ENCODE measurements at places on chromosomes 12 and 14. TPM values are rescaled to one million over a fixed set of nuclear protein-coding genes. Genes with fewer than 3 reads are reported as not detected.

DNA sequence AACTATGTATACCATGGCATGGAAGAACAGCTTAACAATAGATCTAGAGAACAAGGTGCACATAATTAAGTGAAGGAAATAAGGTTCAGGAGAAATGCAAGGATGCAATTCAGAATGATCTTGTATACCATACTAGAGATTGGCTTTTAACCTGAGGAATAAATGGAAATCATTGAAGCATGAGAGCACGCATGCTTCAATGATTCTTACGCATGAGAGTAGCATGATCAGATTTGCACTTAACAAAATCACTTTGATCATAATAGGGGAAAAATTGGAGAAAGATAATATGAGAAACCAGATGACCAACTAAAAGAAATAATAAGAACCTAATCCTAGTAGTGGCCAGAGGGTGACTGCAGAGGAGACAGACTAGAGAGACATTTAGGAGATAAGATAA lies 133.3 kb upstream of the FSCB start:
- no peak overlapping the region for H3K27ac ChIP-seq
- no peaks in the 10 kb centered on the region for H3K36me3 ChIP-seq
- H3K27me3 ChIP-seq = no peaks in the 10 kb centered on the region
- DNase-seq = no peak
- no peak overlapping the region for H3K4me3 ChIP-seq
- no peaks in the 10 kb centered on the region for H3K4me1 ChIP-seq

The NR1H4 gene
- total RNA-seq = not detected

The ISM2 gene
- not detected for total RNA-seq

DNA sequence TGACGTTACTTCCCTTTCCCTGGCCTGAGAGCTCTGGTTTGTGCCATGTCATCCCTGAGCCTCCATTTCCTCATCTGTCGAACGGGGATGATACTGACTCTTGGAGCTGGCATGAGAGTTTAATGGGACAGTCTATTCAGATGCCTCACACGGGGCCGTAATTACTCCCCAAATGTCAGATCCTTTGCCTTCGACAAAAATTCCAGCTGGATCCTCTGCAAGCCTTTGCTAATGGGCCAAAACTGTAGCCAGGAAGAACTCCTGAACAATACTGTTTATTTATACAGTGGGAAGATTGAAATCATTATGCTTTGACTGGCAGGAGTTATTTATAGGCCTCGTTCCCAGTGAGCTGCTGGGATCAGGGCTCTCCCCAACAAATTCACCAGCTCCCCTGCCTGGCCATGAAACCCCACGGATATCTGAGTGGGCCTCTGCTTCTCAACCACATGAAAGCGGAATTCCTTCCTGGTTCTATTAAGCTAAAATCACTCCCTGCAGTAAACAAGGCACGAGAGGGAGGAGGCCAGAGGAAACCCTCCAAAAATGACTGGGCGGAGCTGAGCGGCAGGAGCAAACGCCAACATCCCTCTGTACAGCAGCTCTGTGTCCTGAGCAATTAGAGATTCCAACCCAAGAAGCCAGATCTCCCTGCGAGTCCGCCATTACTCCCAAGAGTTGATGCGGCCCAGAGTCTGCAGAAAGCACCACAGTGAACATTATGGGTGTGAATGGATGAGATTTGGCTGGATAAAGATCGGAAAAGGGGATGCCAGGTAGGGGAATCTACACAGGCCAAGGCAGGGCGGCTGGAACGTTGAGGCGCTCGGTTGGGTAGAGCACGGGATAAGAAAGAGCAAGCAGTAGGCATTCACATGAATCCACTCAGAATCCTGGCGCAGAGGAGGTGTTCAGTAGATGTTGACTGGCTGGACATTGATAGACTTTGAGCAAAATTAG lies 326.1 kb downstream of the BCL11B start:
- no peaks in the 10 kb centered on the region for H3K27me3 ChIP-seq
- DNase-seq = no peak
- H3K27ac ChIP-seq = no peak overlapping the region
- H3K36me3 ChIP-seq = no peaks in the 10 kb centered on the region
- H3K4me3 ChIP-seq = no peak overlapping the region

DNA sequence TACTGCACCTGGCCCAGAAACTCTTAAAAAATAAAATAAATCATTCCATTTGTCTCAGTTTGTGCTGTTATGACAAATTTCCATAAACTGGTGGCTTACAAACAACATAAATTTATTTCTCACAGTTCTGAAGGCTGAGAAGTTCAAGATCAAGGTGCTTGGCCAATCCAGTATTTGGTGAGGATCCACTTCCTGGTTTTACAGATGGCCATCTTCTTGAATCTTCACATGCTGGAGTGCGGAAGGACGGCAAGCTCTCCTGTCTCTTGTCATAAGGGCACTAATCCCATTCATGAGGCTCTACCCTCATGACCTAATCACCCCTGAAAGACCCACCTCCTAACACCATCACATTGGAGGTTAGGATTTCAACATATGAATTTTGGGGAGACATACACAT lies 29.9 kb upstream of the MYBPC1 start:
- H3K27ac ChIP-seq = no peak overlapping the region
- H3K36me3 ChIP-seq = no peaks in the 10 kb centered on the region
- no peak for DNase-seq

GRCh38 chr14:37493606-37494005 lies 101.4 kb downstream of the FOXA1 start:
- DNase-seq = no peak
- H3K27ac ChIP-seq = no peak overlapping the region
- H3K27me3 ChIP-seq = no peaks in the 10 kb centered on the region
- no peaks in the 10 kb centered on the region for H3K4me1 ChIP-seq
- no peaks in the 10 kb centered on the region for H3K36me3 ChIP-seq

The CLEC1A gene
- total RNA-seq = not detected

DNA sequence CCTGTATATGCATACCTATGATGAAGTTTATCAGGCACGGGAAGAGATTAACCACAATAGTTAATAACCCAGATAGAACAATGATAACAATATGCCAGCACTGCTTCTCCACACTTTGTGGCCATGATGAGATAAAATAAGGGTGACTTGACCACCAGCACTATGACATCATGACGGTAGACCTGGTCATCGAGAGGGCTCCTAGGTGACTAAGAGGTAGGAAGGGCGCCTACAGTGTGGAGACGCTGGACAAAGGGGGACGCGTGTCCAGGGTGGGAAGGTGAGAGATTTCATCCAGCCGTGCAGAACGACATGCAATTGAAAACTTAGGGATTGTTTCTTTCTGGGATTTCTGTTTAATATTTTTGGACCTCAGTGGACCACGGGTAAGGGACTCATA lies 221.8 kb upstream of the RTL1 start:
- DNase-seq = no peak
- H3K27me3 ChIP-seq = peaks cover 28% of the 10 kb centered on the region
- no peak overlapping the region for H3K4me3 ChIP-seq
- H3K27ac ChIP-seq = no peak overlapping the region
- peaks cover 13% of the 10 kb centered on the region for H3K4me1 ChIP-seq
- no peaks in the 10 kb centered on the region for H3K36me3 ChIP-seq

DNA sequence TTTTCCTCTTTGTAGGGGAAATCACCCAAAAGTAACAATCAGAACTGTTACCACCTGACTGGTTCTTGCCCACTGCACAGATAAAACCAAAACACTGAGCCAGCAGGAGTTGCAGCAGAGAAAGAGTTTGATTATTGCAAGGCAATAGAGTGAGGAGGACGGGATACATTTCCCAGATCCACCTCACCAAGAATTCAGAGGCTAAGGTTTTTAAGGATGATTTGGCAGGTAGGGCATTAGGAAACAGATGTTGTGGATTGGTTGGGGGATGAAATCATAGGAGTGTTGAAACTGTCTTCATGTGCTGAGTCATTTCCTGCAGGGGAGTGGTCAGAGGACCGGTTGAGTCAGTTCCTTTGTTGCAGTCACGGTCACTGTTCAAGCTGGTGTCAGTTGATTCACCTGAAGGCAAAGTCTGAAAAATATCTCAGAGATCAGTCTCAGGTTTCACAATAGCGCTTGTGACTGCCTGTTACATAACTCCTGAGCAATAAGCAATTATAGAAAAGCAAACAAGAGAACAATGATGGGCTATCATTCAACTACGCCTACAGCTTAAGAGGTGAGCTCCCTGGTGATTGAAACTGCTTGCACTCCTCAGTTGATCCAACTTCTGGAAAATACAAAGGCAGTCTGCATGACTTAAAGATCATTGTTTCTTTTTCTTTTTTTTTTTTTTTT lies 20.3 kb upstream of the AMN1 start:
- H3K4me3 ChIP-seq = no peak overlapping the region
- H3K27me3 ChIP-seq = no peaks in the 10 kb centered on the region
- H3K27ac ChIP-seq = peak overlapping the region; percentile 38
- DNase-seq = peak; percentile 36
- no peaks in the 10 kb centered on the region for H3K36me3 ChIP-seq

The SRP54 gene
- 55.4 TPM for total RNA-seq

DNA sequence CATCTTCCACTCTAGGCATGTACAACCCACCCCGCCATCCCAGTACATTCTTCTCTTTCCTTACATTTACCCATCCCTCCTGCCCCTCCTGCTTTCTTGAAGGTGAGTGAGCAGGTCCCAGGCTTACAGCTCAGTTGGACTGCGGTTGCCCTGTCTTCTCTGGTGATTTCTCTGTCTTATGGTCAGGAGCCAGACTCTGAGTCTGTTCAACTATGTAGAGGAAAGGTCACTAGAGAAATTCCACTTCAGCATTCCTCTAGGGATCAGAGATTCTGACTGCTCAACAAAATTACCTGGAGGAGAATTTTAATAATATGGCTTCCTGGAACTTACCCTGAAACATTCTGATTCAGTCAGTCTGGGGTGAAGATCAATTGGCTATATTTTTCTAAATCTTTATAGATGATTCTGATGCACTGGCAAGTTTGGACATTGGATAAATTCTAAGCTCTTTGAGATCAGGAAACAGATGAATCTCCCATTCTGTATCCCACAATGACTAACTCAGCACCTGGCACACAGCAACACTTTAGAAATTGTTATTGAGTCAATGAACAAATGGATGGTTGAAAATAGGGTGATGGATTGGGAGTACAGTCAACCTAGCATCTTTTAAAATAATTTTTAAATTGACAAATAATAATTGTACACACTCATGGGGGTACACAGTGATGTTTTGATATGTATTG lies 128.6 kb upstream of the HIF1A start:
- no peak for DNase-seq
- H3K4me1 ChIP-seq = peaks cover 25% of the 10 kb centered on the region
- no peaks in the 10 kb centered on the region for H3K27me3 ChIP-seq
- no peak overlapping the region for H3K27ac ChIP-seq
- H3K4me3 ChIP-seq = no peak overlapping the region

The NPAS3 gene
- total RNA-seq = 0.10 TPM

DNA sequence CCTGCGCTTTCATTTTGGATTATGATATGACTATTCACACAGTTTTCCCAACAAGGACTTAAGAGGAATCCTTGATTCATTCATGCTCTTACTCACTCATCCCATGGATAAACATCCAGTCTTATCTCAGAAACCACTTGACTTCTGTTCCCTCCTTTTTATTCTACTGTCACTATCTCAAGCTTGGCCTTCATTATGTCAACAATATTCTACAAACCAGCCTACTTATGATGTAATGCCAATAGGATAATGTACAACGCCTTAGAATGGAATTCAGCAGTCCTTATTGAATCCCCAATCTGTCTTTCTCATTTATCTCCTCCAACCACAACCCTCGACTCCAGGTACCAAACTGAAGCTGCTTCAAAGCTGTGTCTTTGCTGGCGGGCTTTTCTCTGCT lies 448.5 kb downstream of the PDZRN4 start:
- no peak overlapping the region for H3K27ac ChIP-seq
- no peaks in the 10 kb centered on the region for H3K36me3 ChIP-seq
- no peaks in the 10 kb centered on the region for H3K27me3 ChIP-seq

The SERPINA10 gene
- total RNA-seq = not detected

The SLC16A7 gene
- 43.3 TPM for total RNA-seq

The JPH4 gene
- not detected for total RNA-seq

- H3K36me3 ChIP-seq = no peaks in the 10 kb centered on the region
- H3K27ac ChIP-seq = peak overlapping the region; percentile 6
- no peaks in the 10 kb centered on the region for H3K4me1 ChIP-seq
- no peaks in the 10 kb centered on the region for H3K27me3 ChIP-seq
- H3K4me3 ChIP-seq = no peak overlapping the region
- DNase-seq = peak; percentile 32
Observed at GRCh38 chr12:76158518-76159321, 74.2 kb upstream of the NAP1L1 start.

DNA sequence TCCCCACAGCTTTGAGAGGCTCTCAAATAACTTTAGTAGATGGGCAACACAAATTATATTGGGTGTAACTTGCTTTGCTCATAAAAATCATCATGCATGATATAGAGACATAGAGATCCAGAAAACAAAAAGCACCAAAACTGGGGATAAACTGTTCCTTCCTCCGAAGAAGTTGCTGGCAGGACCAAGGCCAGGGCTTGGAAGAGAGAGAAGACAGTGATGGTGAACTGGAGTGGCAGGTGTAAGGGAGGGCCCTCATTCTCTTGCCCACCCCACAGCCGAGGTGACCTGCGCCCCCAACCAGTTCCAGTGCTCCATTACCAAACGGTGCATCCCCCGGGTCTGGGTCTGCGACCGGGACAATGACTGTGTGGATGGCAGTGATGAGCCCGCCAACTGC lies 15.4 kb upstream of the NXPH4 start:
- no peak overlapping the region for H3K4me3 ChIP-seq
- DNase-seq = no peak
- H3K27ac ChIP-seq = no peak overlapping the region
- no peaks in the 10 kb centered on the region for H3K27me3 ChIP-seq

- no peak overlapping the region for H3K27ac ChIP-seq
- DNase-seq = no peak
- no peak overlapping the region for H3K4me3 ChIP-seq
- peaks cover 80% of the 10 kb centered on the region for H3K36me3 ChIP-seq
- H3K4me1 ChIP-seq = no peaks in the 10 kb centered on the region
Observed at GRCh38 chr12:57512665-57513064, 7.6 kb downstream of the DDIT3 start.

- no peak overlapping the region for H3K27ac ChIP-seq
- no peaks in the 10 kb centered on the region for H3K27me3 ChIP-seq
- no peaks in the 10 kb centered on the region for H3K36me3 ChIP-seq
- no peak overlapping the region for H3K4me3 ChIP-seq
Observed at GRCh38 chr14:53796734-53797133, 159.9 kb downstream of the BMP4 start.

- no peaks in the 10 kb centered on the region for H3K4me1 ChIP-seq
- no peak overlapping the region for H3K27ac ChIP-seq
- DNase-seq = no peak
Observed at GRCh38 chr12:58034311-58034710, 92.9 kb downstream of the ATP23 start.

DNA sequence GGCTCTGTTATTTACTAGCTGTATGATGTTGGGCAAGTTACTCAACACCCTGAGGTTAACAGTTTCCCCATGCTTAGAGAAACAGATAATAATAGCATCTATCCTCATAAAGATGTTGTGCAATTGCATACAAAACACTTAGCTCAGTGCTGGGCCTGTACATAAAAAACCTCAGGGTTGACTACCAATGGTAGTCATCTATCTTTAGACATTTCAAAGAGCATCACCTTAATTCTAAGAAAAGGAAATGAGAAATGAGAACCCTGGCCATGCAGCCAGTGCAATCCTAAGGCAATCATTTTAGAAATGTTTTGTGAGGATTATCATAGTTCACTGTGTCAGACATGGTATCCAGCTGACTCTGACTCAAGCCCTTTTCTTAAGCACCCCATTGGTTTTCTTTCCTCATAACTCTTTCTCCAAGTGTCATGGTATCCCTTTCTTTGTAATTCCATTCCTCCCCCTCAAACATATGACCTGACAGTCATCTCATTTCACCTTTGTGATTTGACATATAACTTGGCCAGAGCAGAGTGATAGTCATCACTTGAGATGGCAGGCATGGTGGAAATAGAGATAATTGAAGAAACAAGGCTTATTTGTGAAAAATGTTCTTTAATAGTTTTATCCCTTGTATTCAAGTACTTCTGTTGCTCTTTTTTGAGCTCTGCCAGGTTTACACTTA lies 29.5 kb upstream of the OSBPL8 start:
- H3K27me3 ChIP-seq = no peaks in the 10 kb centered on the region
- H3K4me1 ChIP-seq = no peaks in the 10 kb centered on the region
- no peak overlapping the region for H3K27ac ChIP-seq
- no peaks in the 10 kb centered on the region for H3K36me3 ChIP-seq
